ENCODE measurements at places on chromosomes 1 and 21.

DNA sequence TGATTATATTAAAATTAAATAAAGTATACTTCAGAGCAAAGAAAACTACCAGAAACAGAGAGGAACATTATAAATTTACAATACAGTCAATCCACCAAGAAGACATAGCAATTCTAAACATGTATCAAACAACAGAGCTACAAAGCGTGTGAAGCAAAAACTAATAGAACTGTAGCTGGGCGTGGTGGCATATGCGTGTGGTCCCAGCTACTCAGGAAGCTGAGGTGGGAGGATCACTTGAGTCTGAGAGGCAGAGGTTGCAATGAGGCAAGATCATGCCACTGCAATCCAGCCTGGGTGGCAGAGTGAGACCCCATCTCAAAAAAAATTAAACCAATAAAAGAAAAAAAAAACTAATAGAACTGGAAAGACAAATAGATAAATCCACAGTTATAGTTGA is 12.3 kb downstream of the CCDC185 start:
- no peak for DNase-seq

GRCh38 chr1:102790997-102791396 is 317.3 kb downstream of the COL11A1 start:
- no peak for DNase-seq

GRCh38 chr1:86365896-86366295 is 30.2 kb downstream of the ODF2L start:
- no peak for DNase-seq

DNA sequence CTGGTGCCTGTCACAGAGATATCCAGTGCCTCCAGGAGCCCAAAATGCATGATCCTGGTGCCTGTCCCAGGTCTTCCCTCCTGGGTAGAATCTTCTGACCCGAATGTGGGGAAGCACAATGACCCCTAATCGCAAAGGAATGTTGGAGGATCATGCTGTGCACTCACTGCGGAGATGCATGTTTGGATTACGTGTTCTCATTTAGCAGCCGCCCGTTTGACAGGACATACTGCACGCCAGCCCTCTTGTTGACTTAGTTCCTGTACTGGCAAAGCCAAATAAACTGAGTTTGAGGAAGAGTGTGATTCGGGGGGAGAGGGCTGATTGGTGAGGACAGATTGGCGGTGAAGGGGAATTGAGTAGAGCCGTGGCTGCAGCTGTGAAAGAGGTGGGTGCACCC is 85.9 kb upstream of the SIM2 start:
- DNase-seq: no peak

- DNase-seq: no peak
Observed at GRCh38 chr1:37028981-37029617, 5.2 kb downstream of the GRIK3 start.

DNA sequence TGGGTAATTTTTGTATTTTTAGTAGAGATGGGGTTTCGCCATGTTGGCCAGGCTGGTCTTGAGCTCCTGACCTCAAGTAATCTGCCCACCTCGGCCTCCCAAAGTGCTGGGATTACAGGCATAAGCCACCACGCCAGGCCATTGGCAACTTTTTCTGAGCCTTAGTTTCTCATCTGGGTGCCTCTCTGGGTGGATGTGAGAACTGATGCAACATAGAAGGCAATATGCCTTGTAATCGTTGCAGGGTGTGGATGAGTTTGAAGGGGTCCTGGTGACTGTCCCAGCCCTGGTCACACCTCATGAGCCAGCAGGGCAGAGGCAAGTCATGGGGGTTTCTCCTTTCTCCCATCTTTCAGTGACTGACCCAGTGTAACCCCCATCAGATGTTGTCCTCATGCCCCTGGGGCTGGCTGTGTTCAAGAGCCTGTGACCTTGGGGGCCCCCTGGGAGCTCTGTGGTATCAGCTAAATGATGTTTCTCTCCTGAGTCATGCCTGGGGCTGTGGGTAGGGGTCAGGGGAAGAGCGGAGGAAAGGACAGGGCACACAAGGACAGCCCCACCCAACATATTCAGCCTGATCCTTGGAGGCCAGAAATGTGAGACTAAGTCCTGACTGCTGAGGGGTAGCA is 3.6 kb downstream of the COL9A2 start:
- DNase-seq: no peak

- no peak for DNase-seq
Observed at GRCh38 chr1:97114842-97115241, 393.3 kb downstream of the PTBP2 start.

- no peak for DNase-seq
Observed at GRCh38 chr1:151995774-151996173, 2.1 kb upstream of the S100A10 start.

GRCh38 chr1:153362187-153362775 is 4.6 kb downstream of the S100A9 start:
- no peak for DNase-seq

DNA sequence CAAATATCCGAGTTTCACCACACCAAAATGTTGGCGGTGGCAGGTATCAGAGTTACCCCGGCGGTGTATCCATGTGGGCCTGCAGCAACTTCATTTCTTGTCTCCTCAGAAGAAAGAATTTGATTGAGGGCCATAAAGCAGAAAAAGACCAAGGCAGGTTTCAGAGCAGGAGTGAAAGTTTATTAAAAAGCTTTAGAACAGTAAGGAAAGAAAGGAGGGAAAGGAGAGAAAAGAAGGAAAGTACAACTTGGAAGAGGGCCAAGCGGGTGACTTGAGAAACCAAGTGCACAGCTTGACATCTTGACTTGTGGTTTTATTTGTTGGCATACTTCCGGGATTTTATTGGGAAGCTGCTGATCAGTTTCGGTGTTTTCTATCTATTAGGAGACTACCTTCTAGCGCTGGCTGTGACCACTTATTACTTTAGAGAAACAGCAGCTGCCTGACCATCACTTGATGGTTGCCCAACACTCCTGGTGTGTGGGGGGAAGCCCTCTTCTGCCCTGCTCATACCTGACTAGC is 75.5 kb upstream of the RAB3GAP2 start:
- DNase-seq: no peak

DNA sequence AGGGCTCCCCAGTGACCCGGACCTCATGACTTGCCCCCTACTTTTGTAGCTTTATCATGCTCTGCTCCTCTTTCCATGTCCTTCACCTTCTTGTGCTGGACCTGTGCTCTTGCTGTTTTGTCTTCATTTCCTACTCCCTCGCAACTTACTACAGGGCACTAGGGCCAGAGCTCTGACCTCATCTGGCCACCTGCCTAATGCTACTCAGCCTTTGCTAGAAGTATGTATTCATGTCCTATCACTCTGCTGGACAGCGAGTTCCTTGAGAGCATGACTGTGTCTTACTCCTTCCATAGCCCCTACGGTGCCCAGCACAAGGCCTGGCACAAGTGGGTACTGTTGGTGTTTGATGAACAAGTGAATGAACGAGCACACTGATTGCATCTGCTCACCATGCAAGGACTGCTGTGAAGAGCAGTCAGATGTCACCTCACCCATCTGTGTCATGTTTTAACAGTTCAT is 1.9 kb downstream of the MTFR1L start:
- no peak for DNase-seq

DNA sequence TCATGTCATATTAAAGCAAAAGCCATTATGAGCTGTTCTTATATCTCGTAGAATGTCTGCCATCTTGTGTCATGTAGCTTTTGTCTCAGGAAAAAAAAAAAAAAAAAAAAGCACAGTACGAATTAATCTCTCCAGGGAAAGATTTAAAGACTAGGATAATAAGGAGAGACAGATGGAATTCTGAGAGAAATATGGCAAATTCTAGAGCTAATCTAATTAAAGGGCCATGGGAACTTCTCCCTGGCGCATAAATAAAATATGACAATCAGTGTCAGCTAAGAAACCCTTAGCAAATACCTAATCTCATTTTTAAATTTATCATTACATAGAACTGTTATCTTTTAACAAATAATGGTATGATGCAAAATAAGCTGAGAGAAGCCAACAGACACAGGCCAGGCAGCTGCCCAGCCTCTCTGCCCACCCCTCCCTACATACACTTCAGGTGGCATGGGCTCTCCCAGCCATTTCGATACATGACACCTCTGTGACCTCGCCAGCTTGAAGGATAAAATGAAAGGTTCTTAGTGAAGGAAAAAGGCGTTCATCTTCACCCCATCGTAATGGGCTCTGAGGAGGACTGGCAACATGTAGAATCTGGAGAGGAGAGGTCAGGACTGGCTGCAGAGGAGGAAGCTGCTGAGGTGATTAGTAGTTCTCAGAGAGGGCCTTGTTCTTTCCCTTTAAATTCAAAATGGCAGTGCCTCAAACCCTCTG is 39.8 kb downstream of the DISC1 start:
- DNase-seq: no peak

- no peak for DNase-seq
Observed at GRCh38 chr1:150674881-150675280, 22.1 kb downstream of the GOLPH3L start.

- no peak for DNase-seq
Observed at GRCh38 chr1:154221278-154222001, 685 bp downstream of the UBAP2L start.
